ENCODE measurements at places on chromosomes 7 and 10. TPM values are rescaled to one million over a fixed set of nuclear protein-coding genes. Genes with fewer than 3 reads are reported as not detected.
A peak's percentile ranks its signal among the peaks of the same experiment; 100 is the strongest.

GRCh38 chr10:103716206-103717160 lies 138.9 kb downstream of the SH3PXD2A start:
- DNase-seq = no peak

- DNase-seq = no peak
These were observed 49.3 kb downstream of the ICA1 start for GRCh38 chr7:8212638-8213037.

DNA sequence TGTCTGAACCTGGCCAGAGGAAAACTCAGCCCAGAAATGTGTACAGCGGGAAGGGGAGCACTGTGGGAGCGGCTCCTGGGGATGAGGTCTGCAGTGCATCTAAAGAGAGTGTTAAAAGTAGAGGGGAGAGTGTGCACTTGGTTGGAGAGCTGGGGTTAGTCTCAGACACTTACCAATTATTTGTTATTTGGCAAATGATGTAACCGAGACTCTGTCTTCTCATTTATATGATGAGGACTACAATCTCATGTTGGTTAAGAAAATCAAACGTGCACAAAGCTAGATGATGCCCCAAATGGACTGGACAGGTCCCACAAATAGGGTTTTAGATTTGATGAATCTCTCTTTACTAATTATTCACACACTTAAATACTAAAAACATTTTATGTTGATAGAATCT lies 962.4 kb downstream of the GATA3 start:
- DNase-seq = no peak

GRCh38 chr7:19079066-19079465 lies 38.4 kb downstream of the TWIST1 start:
- no peak for DNase-seq

NCF1 gene
- under 0.01 TPM for total RNA-seq

- DNase-seq = no peak
These were observed 181.1 kb downstream of the ZMYND11 start for GRCh38 chr10:316390-316789.

DNA sequence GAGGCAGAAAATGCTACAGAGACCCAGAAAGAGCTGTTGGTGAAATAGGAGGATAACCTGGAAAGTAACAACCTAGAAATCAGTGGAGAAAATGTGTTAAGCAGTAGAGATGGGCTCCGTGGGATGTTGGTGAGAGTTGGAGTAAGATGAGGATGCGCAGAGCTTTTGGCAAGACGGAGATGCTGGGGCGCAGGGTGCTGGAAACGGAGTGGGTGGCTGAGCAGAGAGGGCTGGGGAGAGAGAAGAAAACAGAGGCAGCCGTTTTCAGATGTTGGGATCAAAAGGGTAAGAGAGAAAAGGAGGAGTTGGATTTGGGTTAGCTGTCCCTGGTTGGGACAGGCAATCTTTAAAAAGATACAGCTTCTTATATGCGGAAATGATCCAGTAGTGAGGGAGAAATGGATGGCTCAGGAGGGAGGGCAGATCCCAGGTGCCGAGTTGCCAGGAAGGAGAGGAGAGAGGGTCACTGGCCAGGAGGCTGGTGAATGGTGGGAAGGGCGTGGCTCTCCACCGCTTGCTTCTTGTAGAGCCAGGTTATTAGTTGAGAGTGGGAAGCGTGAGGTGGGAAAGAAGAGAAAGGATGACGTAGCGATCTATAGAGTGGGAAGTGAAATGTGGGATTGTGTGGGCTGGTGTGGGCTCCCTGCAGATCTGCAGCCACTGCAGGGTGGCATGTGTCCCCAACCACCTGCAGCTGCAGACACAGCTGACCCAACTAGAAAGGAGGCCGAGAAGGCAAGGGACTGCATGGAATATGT lies 182.2 kb upstream of the SVIL start:
- no peak for DNase-seq

ABCA13 gene
- total RNA-seq = not detected

- no peak for DNase-seq
These were observed 985.6 kb upstream of the GHITM start for GRCh38 chr10:83153714-83154113.

DNA sequence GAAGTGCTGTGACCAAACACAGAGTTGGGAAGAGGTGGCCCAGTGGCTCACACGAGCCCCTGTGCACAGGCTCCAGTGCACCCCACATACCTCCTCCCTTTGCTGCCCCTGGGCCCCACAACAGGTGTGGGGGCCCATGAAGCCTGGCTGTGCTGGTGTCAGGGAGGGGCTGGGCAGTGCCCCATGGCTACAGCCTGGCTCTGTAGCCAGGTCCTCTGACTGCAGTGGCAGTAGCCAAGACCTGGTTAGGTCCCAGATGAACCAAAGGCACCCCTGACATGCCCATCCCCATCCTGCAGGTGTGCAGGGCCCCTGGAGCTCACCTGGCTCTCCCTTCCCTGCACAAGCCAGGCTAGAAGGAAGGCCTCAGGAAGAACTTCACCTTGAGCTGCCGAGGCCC lies 176.3 kb downstream of the GRID1 start:
- no peak for DNase-seq

GRCh38 chr10:74096777-74097176 lies 53.9 kb downstream of the AP3M1 start:
- DNase-seq = no peak

- peak; percentile 38 for DNase-seq
These were observed 39.6 kb upstream of the HSPB1 start for GRCh38 chr7:76262683-76263402.

GRCh38 chr7:11078247-11078834 lies 104.7 kb downstream of the PHF14 start:
- DNase-seq = no peak

DNA sequence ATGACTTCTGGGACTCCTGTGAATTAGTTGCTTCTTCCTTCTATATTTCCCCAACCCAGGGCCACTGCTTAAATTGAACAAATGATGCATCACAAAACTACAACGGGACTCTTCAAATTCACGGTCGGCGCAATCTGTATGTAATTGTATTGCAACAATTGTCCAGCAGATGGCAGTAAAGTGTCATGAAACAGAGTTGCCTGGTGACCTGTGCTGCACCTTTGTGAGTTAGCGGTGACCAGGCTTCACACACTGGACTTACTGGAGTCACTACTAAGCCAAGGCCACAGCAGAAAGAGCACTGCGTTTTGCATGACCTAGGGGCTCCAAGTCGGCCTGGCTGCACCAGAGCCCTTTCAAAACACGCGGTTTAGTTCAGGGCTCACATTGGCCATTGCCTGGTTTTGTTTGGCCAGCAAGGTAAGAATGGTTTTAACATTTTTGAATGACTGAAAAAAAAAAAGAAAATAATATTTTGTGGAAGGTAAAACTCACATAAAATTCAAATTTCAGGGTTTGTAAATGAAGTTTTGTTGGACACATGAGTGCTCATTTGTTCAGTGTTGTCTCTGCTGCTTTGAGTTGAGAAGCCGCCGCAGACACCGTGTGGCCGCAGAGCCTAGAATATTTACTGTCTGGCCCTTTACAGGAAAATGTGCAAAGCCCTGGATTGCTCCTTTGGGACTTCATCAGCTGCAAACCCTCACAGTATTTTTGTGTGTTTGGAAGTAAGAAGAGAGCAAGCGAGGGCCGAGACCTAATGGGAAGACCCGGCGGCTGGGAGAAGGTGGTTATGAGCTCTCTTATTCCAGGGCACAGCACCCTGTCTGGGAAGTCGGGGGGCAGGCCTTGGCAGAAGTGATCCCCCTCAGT lies 23.2 kb upstream of the ZNF32 start:
- peak; percentile 65 for DNase-seq

GRCh38 chr10:95268438-95268837 lies 22.4 kb downstream of the PDLIM1 start:
- peak; percentile 96 for DNase-seq

DNA sequence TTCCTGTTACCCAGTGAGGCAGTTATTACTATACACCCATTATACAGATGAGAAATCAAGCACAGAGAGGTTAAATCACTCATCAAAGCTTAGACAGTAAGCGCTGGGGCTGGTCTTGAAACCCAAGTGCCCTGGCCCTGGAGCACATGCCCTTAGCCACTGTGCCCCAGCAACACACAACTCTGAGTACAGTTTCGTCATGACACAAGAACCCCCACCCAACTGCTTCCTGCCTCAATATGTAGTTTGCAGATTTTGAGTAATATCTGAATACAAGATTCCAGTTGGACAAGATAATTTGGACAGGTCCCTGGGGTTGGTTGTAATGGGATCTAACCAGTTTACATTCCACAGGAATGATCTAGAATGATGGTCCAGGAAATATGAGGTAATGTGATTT lies 62.8 kb downstream of the SH3PXD2A start:
- no peak for DNase-seq

- DNase-seq = no peak
These were observed 56.7 kb upstream of the ELN start for GRCh38 chr7:73971322-73971703.

CADPS2 gene
- total RNA-seq = 49.2 TPM

- no peak for DNase-seq
These were observed 256.0 kb upstream of the MKI67 start for GRCh38 chr10:128382225-128382624.

MOGAT3 gene
- not detected for total RNA-seq

DNA sequence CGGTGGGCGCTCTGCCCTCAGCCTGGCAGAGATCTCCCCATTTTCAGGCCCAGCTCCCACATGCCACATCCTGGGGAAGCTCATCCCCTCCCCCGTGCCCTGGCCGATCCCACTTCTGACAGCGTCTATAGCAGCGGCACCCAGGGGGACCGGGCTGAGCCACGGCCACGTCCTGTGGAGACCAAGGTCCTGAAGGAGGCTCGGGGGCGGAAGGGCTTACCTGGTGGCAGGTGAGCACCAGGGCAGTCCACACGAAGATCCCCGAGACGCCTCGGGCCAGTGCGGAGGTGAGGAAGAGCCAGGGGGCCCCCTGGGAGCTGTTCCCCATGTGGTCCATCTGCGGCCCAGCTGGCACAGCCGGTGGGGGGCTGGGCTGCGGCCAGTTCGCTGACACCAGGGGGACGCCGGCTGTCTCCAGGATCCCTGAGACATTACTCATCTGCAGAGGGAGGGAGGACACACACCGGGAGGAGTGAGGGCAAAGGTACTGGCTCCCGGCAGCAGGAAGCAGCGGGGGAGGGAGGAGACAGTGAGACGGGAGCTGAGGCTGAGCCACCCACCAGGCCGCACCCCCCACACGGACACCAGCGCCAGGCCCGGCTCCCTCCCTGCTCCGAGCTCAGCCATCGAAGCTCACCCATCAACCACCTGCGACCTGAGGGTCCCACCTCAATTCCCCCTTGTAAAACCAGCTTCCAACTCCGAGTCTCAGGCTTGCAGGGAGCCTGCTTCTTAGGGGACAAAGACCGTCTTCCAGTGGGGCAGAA lies 776 bp downstream of the TMEM184A start:
- no peak for DNase-seq

GRCh38 chr10:104123397-104123796 lies 1.4 kb downstream of the SFR1 start:
- no peak for DNase-seq

FGFBP3 gene
- total RNA-seq = 0.51 TPM

DNA sequence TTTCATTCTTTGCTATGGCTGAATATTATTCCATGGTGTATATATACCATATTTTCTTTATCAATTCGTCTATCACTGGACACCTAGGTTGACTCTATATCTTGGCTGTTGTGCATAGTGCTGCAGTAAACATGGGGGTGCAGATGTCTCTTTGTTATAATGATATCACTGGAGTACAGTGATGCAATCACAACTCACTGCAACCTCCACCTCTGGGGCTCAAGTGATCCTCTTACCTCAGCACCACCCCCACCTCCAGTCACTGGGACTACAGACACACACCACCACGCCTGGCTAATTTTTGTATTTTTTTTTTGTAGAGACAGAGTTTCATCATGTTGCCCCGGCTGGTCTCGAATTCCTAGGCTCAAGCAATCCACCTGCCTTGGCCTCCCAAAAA lies 15.6 kb downstream of the KLHL7 start:
- no peak for DNase-seq

DNA sequence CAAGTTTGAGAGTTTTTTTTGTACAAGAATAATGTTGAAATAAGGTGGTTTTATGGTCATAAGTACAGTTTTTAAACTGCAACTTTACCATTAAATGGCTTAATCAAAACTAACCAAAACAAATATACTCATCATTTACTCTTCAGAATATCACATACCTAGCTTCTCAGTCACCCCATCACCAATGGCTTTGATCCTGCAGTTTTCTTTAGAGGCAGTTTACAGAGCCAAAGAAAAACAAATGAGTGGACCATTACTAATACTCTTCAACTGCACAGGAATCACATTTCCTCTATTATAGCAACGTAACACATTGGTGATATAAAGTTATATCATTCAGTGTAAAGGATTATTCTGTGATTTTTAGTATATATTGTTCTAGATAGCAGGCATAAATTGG lies 576.1 kb upstream of the LRRTM3 start:
- DNase-seq = no peak

GRCh38 chr7:55970978-55971377 lies 6.6 kb downstream of the NIPSNAP2 start:
- DNase-seq = no peak

UTF1 gene
- total RNA-seq = not detected

GRCh38 chr10:94645285-94645684 lies 38.2 kb upstream of the CYP2C18 start:
- DNase-seq = no peak

DNA sequence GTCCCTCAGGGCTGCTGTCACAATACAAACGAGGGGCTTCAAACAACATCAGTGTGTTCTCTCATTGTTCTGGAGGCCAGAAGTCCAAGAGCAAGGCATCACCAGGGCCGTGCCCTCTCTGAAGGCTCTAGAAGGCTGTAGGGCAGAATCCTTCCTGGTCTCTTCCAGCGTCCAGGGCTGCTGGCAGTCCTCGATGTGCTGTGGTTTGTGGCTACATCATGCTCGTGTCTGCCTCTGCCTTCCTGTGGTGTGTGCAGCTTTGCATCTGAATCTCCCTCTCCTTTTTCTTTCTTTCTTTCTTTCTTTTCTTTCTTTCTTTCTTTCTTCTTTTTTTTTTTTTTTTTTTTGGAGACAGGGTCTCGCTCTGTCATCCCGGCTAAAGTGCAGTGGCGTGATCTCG lies 103.5 kb downstream of the INSYN2A start:
- DNase-seq = no peak

GRCh38 chr7:5432691-5433090 lies 9.1 kb upstream of the TNRC18 start:
- DNase-seq = no peak

C7orf57 gene
- total RNA-seq = not detected

DNA sequence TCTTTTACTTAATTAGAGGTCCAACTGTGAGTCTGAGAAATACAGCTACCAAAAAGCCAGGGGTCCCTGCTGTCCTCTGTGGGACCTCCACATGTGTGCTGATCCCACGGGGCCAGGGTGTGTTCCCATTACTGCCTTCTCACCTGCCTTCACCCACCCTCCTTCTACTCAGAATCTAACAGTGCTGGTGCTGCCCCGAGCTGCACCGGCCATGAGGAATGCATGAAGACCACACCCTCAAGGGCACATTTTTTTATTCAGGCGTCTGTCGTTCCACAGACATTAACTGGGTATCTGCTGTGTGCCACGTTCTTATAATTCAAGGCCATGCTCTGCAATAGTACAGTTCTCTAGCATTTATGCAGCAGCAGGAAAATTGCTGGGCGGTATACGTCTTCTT lies 188.5 kb upstream of the PFKP start:
- no peak for DNase-seq

- no peak for DNase-seq
These were observed 23.9 kb upstream of the GRID1 start for GRCh38 chr10:86390337-86391120.

Measured in dermis microvascular lymphatic vessel endothelial cell (primary cell).